Muscle of back (tissue), 13 donors: ENCODE measurements at places on chromosomes 3 and 15.

DNA sequence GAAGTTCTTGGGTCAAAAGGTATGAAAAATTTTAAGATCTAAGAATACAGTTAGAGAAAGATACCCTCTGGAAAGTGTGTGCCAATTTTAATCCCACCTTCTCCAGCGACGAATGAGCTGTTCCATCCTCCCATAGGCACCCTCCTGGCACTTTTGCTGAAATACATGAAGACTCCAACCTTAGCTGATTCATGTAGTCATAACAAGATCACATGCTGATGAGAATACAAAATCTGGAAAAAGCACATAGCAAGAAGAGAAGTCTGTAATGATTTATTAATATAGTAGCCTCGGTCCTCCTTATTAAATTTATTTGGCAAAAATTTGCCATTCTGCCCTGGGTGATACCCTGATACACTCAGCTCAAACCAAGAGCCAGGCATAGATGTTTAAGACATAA lies 88.9 kb downstream of the CCR1 start:
- no peak for DNase-seq

GRCh38 chr15:101121511-101122090 lies 130.2 kb downstream of the CHSY1 start:
- DNase-seq = peak; percentile 80

DNA sequence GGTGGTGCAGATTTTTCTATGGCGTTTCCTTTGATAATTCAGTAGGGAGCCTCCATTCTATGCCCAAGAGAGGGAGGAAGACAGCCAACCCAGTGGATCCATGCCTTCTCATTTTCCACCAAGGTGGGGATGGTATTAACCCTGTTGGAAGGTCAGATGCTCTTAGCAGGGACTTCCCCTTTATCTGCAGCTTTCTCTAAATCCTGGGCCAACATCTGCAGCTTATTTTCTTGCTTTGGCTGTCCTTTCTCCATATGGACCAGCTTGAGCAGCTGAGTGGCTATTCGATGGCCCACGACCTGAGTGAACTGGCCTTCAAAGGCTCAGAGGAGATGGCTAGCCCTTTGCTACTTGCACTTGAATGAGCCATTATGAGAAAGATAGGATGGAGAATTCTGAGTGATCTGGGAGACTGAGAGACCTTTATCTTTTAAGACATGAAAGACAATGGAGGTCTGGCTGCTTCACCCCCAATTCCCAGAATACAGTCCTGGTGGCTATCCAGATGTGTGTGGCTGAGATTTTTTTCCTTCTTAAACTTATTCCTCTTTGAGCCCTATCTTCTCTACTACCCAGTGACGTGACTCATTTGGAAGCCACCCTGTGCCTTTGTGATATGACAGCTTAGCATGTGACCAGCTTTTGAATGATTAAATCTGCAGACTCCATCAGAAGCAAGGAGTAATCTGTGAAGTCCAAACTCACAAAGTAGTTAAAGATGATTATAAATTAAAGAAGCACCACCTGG lies 39.6 kb upstream of the TRAK1 start:
- no peak for DNase-seq

- DNase-seq = no peak
Observed at GRCh38 chr15:41017066-41017735, 63.9 kb downstream of the CHAC1 start.

GRCh38 chr3:69695443-69695842 lies 43.8 kb upstream of the MITF start:
- DNase-seq = no peak

- no peak for DNase-seq
Observed at GRCh38 chr3:184982076-184982475, 170.1 kb downstream of the VPS8 start.

- no peak for DNase-seq
Observed at GRCh38 chr3:21795921-21796320, 44.9 kb upstream of the ZNF385D start.

- peak; percentile 33 for DNase-seq
Observed at GRCh38 chr15:28975766-28976179, 90.0 kb downstream of the APBA2 start.

- DNase-seq = no peak
Observed at GRCh38 chr15:81959196-81959595, 86.6 kb downstream of the MEX3B start.

DNA sequence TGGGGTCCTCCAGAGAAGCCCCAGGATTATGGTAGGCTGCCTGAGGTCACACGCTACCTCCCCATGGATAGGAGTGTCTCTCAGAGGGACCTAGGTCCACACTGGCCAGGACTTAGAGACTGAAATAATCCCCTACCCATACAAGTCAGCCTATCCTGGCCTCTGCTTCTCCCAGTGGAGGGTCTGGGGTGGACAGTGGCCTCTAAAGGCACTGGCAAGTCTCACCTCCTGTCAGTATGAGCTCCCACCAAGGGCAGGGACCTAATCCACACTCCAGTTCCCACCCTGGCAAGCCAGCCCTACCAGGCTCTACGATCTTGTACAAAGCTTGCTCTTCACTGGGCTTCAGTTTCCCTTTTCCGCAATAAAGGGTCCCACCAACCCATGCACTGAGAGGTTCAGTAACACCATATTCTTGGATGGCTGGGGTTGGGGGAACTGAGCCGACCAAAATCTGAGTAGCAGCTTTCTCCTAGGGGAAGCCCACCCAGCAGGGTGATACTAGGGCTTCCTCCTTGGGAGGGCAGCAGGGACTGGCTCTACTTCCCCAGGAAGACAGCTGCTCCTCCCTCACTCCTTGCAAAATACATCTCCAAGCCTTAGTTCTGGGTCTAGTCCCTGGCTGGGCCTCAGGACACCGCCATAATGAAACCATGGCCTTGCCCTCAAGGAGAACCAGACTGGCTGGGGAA lies 2.4 kb downstream of the CISH start:
- no peak for DNase-seq

DNA sequence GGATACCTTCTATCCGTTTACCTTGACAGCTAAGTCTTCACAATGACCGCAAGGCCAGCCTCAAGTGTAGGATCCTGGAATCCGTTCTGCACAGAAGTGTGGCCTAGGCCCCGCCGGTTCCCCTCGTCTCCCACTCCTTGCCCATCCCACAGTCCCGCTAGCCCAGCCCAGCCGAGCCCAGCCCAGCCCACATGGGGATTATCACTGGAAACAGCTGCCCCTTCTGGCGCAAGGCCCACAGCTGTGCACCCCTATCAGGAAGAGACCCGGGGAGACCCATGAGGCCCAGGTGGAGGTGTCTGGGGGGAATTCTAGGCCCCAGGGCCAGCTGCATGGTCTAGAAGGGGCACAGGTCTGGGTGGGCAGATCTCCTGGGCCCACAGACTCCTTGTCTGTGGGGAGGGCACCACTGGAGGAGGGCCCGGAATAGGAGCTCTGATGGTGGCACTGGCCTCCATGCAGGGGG lies 27.9 kb upstream of the KLF13 start:
- DNase-seq = no peak

GRCh38 chr15:76678766-76679165 lies 226.4 kb downstream of the SCAPER start:
- DNase-seq = no peak

DNA sequence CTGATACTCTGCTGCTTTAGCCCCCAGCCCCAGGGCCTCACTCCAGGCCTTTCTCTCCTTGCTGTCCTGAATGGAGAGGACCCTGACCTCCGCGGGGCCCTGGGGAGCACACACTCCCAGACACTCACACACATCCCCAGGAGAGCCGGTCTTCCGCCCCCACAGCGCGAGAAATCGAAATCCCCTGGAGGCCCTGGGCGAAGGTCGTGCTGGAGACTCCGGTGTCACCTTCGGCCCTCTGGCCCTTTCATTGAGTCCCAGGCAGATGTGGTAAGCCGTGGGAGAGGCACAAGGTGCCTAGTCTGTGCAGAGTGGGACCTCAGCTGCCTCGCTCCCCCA lies 848 bp upstream of the GOLGA8B start:
- no peak for DNase-seq

GRCh38 chr3:184608209-184608608 lies 46.6 kb downstream of the EPHB3 start:
- DNase-seq = no peak

DNA sequence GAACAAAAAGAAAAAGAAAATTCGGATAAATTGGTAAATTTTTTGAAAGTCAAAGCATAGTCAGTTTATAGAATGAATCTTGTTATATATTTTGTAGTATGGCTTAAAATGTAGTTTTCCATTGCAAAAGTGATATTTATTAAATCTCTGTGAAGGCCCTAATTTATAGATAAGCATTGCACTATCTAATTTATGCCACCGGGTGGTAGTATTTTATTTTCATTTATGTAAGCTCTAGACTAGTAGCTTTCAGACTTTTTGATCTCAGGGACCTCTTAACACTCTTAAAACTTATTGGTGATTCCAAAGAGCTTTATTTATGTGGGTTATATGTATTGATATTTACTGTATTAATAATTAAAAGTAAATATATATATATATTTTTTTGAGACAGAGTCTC lies 133.9 kb upstream of the LRRFIP2 start:
- no peak for DNase-seq

- peak; percentile 73 for DNase-seq
Observed at GRCh38 chr3:82133070-82133606, 371.7 kb upstream of the GBE1 start.

DNA sequence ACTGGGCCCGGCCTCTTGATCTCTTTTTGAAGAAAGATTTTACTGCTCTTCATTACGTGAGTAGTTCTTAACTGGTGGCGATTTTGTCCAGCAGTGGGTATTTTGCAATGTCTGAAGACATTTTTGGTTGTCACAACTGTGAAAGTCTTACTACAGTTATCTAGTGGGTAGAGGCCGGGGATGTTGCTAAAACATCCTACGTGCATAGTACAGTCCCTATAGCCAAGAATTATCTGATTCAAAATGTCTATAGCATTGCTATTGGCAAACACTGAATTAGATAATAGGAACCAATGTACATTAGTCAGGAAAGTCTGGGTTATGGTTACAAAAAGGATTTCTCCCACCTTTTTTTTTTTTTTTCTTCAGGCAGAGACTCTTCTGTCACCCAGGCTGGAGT lies 38.1 kb downstream of the FOXL2 start:
- no peak for DNase-seq

DNA sequence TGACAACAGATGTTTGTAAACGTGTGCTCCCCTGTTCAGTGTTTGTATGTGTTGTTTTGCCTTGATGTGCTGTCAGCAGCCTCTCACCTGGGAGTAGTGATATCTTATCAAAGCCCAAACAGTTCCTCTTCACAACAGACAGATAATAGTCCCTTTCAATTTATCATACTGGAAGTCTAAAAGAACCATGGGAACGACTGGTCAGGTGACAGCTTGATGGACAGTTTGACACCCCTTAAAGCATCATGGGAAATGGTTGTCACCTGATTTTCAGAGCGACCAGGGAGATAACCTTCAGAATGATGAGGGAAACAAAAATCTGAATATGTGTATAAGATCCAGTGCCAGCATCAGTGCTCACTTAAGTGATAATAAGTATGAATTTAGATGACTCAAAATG lies 146.3 kb upstream of the SOX2 start:
- DNase-seq = no peak

DNA sequence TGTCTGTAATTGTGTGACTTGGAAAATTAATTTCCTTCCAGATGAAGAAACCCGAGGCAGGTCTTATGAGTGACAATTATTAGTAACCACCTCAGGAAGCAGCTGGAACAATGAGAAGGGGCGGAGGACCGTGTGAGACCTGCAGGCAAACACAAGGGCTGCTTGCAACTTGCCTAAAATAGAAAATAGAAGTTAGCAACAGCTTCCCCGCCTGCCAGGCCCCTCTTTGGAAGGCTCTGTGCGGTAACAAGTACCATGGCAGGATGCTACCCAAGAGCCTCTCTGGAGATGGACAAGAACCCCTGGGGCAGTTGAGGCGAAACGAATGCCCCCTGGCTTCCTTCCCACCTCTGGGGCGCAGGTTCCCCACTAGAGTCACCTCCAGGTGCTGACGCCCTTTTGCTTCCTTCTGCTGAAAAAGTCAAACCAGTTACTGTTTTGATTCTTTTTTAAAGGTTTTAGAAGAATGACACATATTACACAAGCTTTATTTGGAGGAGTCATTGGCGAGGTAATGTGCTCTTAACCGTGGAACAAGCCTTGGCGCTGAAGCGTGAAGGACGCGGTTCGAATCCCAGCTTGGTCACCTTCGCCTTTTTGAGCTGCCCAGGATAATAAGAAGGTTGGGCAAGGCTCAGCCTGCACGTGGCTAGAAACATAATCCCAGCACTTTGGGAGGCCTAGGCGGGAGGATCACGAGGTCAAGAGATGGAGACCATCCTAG lies 47.0 kb upstream of the SYNM start:
- DNase-seq = peak; percentile 32

DNA sequence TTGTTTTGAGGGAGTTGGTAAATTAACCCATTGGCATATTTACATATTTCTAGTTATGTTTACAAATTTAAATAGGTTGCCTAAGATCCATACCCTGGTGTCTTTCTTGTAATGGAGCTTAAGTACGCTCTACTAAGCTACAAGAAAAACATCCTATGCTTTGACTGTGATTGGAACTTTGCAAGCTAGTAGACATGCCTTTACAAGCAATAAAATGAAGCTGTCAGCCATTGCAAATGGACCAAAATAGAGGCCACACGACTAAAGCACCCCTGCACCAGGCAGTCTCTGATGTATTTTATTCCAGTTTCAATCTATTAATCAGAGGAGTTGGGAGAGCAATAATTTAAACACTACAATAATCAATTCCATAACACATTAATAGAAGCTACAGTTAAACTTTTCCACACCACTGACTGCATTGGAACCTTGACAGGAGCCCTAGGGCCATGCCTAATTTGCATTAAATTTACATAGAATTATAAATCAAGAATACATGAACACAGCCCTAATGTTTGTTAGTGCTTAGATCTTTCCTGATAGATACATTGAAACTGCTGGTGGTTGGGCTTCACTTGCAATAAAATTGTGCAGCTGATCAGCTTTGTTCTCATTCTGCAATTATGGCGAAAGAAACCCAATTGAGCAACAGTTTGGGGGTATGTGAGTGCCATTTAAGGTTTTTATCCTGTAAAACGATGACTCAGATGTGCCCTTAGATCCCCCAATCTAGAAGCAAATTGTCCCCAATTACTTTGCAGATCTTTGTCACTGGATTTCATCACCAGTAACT lies 360.1 kb downstream of the LSAMP start:
- no peak for DNase-seq

DNA sequence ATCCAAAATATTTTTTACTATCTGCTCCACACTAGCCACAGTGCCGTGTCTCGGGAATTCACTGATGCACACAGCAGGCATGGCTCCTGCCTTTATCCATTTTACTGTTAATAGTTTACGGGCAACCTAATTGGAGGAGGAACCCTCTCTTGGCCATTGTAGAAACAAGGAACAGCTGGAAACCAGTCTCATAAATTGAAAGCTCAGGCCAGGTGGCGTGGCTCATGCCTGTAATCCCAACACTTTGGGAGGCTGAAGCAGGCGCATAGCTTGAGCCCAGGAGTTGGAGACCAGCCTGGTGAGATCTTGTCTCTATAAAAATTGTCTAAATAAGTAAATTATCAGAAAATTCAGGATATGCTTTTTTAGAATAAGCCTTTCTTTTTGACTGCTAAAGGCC lies 39.0 kb downstream of the IL5RA start:
- no peak for DNase-seq
